ENCODE measurements at places on chromosomes 7 and 10.

DNA sequence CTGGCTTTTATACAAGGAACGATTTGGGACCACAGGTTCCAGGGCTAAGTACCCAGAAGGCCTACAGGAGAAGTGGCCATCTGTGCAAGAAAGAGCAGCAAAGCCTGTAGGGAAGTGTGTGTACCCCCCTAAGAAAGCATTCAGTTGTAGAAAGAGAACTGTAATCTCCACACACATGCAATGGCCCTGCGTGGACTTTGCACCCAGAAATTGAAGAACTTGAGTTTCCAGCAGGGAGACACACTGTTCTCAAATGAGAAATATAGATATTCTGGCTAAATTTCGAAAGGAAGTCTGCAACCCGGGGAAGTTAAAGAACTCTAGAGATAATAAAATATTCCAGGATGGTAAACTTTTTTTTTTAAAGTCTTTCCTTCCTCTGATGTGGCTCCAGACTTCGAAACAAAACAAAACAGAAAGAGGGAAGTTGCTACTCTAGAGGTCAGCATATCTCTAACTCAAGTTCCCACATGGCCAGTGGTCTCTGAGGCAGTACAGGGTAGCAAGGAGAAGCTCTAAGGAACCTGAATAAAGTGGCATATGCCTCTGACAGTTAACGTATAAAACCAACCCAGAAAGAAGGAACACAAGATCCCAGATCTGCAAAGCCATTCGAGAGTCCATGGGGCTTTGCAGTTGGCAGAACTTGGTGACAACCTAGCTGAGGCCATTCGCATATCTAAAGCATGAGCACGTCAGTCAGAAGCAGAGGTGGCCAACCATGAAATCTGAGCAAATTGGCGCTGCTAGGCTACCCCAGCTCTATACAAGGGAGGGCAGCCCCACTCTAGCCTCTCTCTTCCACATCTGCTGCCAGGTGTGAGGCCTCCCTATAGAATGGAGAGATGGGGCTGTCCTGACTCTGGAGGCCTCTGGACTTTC lies 56.6 kb downstream of the ELMO1 start:
- no peak for DNase-seq

- no peak for DNase-seq
Observed at GRCh38 chr10:82256275-82256674, 381.3 kb downstream of the NRG3 start.

DNA sequence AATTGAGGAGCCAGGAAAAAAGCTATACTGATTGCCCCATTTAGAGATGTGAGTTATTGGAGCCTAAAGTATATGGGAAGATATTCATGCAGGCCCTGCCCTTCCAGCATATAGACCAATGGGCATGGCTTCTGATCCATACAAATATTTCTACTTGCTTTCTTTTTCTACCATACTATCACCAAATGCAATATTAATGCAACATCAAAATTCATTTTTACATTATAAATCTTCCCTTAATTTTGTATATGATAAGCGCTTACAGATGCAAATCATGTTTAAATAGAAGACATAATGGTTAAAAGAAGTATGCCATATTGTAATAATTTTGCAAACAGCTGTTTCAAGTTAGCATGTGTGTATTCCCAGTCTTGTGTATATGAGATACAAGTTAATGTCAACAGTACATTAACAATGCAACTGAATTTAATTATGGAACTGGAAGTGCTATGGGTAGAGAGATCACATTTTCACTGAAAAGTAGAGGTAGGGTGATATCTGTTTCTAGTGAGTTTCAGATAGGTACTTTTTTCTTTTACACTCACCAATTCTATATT lies 24.6 kb upstream of the WNT16 start:
- no peak for DNase-seq

GRCh38 chr10:122115874-122116273 lies 126.9 kb downstream of the TACC2 start:
- DNase-seq, result no peak

DNA sequence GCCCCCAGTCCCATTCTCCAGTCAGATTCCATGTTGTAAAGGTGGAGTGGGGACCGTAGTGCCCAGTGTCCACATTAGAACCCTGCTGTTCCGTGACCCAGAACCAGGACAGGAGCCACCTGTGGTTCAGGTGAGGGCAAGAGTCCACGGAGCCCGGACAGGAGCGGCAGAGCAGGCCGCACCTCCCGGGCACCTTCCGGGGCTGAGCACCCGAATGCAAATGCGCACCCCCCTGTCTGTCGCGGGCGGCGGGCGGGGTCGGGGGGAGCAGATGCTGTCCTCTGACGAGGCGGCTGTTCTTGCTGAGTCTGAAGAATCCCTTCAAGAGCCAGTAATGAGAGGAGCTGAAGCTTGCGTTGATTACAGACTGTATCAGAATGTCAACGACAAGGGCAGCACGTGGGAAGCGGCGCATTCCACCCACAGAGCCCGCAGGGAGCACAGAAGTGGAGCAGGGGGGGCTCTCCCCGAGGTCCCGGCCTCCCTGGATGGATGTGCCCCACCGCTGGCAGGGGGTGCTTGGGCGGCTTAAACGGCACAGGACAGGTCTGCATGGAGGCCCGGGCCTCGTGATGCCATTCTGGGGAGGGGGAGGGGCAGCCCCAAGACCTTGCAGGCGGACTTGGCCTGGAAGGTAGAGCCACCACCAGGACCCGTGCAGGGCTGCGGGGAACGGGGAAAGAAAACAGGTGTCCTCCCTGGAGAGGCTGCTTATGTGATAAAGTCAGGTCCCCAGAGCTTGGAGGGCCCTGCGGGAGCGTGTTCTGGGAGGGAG lies 407.5 kb upstream of the RNF32 start:
- DNase-seq, result no peak

- DNase-seq, result no peak
Observed at GRCh38 chr10:1048349-1048731, 579 bp downstream of the IDI1 start.

GRCh38 chr7:149181450-149181790 lies 13.9 kb upstream of the ZNF282 start:
- no peak for DNase-seq

- no peak for DNase-seq
Observed at GRCh38 chr7:1695800-1696454, 25.9 kb downstream of the ELFN1 start.

DNA sequence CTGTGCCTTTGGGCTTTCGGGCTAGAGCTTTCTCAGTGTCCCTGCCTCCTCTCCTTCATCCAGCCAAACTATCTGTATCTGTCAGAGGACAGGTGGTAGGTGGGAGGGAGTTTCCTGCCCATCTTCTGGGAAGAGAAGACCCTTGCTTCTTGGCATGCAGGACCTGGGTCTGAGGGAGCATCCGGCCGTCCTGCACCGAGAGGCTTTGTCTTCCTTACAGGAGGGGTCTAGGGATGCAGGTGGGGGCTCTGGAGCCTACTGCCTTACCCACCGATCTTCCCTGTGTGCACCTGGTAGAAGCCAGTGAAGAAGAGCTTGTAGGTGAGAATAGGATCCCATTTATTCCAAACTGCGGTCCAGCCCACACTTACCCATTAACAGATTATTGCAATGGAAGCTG lies 5.8 kb upstream of the KLF6 start:
- DNase-seq, result no peak

- no peak for DNase-seq
Observed at GRCh38 chr7:102916426-102916825, 3.6 kb downstream of the LRRC17 start.

GRCh38 chr10:114042895-114043531 lies 653 bp upstream of the ADRB1 start:
- no peak for DNase-seq

- DNase-seq, result no peak
Observed at GRCh38 chr7:39592586-39592985, 26.4 kb downstream of the YAE1 start.

- no peak for DNase-seq
Observed at GRCh38 chr10:78571286-78571685, 497.5 kb upstream of the ZMIZ1 start.

GRCh38 chr7:81846398-81846797 lies 76.6 kb upstream of the HGF start:
- no peak for DNase-seq

DNA sequence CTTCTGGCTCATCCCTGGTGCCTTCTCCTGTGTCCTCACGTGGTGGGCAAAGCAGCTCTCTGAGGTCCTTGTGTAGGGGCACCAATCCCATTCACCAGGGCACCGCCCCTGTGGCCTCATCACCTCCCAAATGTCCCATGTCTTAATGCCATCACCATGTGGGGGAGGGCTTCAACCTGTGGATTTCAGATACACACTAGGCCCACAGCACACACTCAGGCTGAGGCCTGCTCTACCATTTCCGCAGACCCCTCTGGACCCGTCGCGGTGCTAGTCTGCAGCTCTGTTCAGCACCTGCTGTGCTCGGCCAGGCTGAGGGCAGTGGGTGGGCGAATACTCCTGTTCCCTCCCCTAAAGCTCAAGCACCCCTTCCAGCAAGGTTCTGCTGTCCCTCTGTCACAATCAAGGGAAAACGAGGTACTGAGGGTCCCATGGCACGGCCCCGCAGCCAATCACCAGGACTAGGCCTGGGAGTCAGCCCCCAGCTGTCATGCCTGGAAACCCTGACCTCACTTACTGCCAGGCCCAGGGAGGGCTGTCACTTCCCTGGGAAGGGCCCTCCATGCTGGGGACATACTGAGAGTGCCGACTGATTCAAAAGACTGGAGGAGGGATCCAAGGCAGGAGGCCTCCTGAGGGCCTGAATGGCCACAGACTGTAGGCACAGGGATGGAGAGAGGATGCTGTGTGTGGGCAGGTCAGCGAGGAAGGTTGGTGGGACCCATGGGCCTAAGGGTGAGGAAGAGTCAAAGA lies 123.8 kb upstream of the RET start:
- no peak for DNase-seq

- no peak for DNase-seq
Observed at GRCh38 chr7:33623267-33623666, 282.1 kb upstream of the BMPER start.

DNA sequence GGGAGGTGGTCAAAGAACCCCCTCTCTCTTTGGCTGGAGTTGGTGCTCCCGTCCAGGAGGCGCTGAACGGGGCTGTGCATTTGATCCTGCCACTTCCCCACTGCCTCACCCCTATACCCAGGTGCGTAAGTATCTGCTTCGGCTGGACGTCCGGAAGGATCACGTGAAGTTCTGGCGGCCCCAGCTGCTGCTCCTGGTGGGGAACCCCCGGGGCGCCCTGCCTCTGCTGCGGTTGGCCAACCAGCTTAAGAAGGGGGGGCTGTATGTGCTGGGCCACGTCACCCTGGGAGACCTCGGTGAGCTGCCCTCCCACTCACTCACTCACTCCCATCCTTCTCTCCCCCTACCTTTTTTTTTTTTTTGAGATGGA lies 5.6 kb upstream of the TRIP6 start:
- DNase-seq, result no peak

DNA sequence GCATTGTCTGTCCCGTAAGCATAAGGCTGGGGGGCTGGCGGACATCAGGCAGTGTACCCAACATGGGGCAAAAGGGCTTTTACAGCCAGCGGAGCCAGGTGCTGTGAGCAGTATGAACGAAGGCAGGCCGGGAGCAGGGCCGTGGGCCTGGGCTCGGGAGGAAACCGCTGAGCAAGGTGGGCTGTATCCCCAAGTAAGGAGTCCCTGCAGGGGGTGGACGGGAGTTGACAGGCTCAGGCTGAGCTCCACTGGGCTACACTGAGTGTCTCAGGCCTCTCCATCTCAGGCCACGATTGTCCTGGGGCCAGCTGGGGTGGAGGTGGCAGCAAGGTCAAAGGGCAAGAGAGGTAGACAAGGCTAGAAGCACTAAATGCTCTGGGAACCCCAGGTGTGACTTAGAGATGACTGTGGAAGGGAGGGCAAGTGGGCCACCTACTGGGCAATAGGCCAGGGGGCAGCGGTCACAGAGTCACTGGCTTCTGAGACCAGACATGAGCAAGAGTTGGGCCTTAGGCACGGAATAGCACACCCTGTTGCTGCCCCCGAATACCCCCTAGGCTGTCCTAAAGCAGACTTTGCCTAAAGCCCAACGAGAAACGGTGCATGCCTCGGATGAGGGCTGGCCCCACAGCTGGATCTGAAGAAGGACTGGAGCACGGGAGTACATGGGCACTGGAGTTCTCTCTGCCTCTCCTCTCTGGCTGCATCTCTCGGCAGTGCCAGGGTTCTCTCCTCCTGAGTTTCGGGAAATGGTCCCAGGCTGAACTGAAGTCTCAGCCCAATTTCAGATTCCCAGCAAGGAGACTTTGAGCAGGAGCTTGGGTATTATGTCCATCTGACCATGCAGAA lies 10.8 kb upstream of the RAMP3 start:
- no peak for DNase-seq

- no peak for DNase-seq
Observed at GRCh38 chr10:79390551-79391229, 43.4 kb downstream of the PPIF start.

DNA sequence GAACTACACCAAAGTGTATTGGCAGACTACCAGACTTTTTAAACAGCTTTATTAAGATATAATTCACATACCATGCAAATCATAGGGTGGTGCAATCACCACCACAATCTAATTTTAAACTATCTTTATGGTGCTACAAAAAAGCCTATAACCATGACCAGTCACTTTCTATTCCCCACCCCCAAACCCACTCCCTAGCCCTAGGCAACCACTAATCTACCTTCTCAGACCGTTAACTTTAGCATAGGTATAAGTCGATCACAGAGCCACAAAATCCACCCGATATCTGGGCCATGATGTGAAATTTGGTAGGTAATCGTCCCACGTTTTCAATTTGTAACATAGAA lies 536 bp upstream of the POM121 start:
- no peak for DNase-seq

- DNase-seq, result no peak
Observed at GRCh38 chr10:103192089-103192450, 1.0 kb downstream of the NT5C2 start.

- DNase-seq, result no peak
Observed at GRCh38 chr7:111937163-111937562, 269.0 kb downstream of the DOCK4 start.

DNA sequence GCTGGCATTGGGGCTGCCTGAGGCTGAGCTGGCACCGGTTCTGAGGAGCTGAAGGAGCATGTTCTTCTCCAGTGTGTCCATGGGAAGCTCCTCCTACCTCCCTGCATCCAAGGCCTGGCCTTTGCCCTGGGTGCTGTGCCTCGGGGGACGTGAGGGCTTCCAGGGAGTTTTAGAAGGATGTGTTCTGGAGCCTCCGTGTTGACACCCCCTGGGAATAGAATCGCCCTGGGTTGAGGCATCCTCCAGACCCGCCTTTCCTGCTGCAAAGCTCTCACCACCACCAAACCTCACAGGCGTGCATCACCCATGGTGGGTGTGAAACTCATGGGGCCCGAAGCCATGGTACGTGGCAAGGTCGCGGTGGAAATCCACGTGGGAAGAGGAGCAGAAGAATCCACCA lies 95.4 kb downstream of the DYNC2I1 start:
- DNase-seq, result no peak

DNA sequence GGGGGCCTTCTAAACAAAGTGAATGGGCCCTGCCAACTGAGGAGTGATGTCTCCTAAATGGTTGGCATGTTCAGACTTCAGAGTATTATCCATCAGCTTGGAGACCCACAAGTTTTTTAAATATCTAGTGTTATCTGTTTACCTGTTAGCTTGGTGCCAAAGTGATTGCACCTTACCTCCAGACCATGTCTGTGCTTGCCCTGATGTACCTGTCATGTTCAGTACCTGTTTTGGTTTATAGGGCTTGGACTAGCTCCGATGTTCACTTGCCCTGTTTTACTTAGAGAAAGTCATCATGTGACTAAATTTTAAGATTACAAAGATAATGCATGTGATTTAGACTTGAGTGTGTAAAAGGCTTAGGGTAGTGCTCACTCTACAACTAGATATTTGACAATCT lies 67.7 kb downstream of the CNNM2 start:
- DNase-seq, result no peak

GRCh38 chr10:11521860-11522259 lies 89.6 kb downstream of the USP6NL start:
- DNase-seq, result no peak

Measured in NCI-H446 (cell line).